Activated CD4-positive, alpha-beta T cell treated with anti-CD3 and anti-CD28 coated beads, Interleukin-2, amount 10 ng/mL, durations not matched to agents 24 days and 14 days (primary cell): ENCODE measurements at places on chromosomes 2 and 18. TPM values are rescaled to one million over a fixed set of nuclear protein-coding genes. Genes with fewer than 3 reads are reported as not detected.

FAHD2B gene
- total RNA-seq = 22.3 and 24.3 TPM in 2 replicates

SLC9A4 gene
- 0.07 and 0.12 TPM in 2 replicates for total RNA-seq

ERFE gene
- 0.24 and 0.37 TPM in 2 replicates for total RNA-seq

STEAP3 gene
- 0.16 and 0.19 TPM in 2 replicates for total RNA-seq

ALPP gene
- total RNA-seq = not detected in 2 replicates

COBLL1 gene
- not detected in 2 replicates for total RNA-seq
